ENCODE measurements at places on chromosomes 4 and X.

- DNase-seq, result no peak
Observed at GRCh38 chr4:13548059-13548983, 4.0 kb upstream of the NKX3-2 start.

GRCh38 chr4:95044324-95044837 is 286.6 kb downstream of the BMPR1B start:
- DNase-seq, result no peak

- DNase-seq, result peak; percentile 70
Observed at GRCh38 chr4:1723131-1723801, 1.9 kb downstream of the TACC3 start.

DNA sequence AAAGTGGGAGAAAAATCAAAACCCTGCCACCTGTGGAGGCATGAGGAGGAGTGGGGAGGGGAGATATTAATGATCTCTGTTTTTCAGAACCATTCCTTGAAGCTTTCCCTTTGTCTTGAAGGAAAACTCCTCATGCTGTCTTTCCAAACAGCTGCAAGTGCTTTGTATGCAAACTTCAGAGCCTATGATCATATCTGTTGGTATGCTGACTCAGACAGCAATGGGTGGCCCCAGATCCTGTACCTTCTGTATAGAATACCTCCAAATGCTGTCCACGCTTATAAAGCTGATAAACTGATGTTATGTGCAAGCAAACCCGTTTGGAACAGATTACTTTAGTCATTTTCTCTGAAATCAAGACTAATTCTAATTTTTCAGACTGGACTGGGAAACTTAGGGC is 31.9 kb downstream of the BMP15 start:
- DNase-seq, result no peak

DNA sequence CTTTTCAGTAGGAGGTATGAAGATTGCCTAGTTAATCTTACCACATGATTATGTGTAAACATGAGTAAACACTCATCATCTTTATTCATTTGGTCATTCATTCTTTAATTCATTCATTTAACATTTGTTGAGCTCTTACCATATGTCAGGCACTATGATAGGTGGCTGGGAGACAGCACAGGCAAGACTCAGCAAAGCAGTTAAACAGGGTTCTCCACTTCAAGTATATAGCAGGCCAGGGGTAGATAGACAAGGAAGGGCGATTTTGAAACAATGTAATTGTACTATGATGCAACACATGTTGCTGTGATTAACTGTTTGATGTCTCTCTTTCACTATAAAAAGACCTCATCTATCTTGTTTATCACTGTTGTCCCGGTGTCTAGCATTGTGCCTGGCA is 84.3 kb upstream of the GPR101 start:
- no peak for DNase-seq

- DNase-seq, result no peak
Observed at GRCh38 chr4:94032754-94033153, 174.9 kb upstream of the SMARCAD1 start.

DNA sequence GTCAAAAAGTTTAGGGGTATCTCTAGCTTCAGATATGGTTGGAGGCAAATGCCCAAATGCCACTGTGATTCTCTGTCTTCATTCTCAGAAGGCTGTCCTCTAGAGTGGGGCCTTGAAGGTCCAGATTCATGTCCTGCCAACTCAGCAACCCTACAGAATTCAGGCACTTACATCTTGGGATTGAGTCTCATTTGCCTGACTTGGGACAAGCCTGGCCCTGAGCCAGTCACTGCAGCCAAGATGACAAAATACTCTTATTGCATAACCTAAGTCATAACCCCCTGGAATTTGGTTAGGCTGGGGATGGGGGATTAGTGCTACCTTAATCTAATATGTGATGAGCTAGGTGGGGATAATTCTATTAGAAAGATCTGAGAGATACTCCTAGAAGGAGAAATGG is 100.5 kb downstream of the AREG start:
- DNase-seq, result no peak

DNA sequence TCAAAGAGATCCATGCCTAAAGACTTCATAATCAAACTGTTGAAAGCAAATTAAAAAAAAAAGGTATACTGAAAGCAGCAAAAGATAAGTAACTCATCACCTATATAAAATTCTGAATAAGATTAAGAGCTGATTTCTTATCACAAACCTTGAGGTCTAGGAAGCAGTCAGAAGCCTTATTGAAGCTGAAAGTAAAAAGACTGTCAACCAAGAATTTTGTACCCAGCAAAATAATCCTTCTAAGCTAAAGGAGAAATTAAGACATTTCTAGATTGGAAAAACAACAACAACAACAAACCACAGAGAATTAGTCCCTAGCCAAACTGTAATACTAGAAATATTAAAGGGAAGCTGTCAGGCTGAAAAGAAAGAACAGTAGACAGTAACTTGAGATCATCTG is 622.9 kb downstream of the PCDH7 start:
- no peak for DNase-seq

GRCh38 chr4:108337923-108338322 is 169.2 kb upstream of the LEF1 start:
- no peak for DNase-seq

DNA sequence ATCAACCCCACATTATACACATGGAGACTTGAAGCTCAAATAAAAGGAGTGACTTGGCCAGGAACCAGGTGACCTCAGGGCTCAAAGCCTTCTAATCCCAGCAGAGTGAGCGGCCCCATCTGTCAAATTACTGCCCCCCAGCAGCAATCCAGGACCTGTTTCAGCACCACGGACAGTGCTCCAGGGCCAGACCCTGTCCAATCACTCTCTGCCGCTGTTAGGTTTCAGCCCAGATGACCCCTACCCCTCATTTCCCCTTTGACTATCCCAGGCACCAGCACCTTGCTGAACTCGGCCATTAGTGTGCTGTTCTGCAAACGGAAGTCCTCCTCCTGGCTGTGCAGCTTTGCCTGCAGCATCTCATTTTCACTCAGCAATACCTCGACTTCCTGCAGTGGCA is 5.1 kb downstream of the GRIPAP1 start:
- DNase-seq, result no peak

DNA sequence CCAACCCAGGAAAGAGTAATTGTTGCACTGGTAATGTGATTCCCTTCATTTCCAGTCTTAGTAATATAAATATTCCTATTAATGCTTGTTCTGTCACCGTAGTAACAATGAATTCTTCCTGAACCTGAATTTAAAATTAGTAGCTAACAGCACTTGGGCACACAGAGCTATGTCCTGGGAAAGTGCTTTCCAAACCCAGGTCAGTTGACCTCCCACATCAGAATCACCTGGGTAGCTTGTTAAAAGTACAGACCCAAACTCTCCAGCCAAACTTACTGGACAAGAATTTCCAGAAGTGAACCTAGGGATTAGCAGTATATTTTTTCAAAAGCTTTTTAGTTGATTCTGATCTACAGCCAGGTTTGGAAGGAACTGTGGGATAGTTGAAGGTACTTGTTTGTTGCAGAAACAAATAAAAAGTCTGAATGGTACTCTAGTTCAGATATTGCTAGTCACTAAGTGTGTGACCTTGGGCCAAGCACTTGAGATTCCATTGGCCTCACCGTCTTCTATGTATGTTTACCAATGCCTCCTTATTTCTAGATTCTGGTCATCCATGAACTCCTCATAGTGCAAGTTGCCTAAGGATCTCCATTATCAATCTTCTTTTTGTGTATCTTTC is 192.9 kb upstream of the CNKSR2 start:
- no peak for DNase-seq

DNA sequence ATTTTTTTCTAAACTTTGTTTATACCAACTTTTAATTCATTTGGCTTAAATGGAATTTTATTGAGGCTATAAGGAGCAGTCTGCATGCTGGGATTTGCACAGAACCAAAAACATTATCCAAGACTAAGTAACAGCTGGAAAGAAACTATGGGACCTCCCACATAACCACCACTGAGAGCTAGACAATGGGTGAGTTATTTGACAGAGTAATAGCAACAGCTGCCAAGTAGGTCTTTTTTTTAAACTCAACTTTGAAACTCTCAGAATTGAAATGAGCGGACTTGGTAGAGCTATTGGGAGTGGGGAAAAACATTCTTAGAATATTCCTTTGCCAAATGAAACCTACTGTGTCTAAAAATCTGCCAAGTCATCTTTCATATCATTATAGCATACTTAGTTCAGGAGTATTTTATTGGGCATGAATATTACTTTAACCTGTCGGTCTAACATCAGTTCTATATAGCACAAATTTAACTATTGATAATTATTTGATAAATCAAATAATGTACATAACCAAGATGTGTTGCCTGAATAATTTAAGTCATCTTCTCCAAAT is 1428.0 kb downstream of the PCDH7 start:
- no peak for DNase-seq

GRCh38 chr4:132998585-132999230 is 150.4 kb upstream of the PCDH10 start:
- no peak for DNase-seq

DNA sequence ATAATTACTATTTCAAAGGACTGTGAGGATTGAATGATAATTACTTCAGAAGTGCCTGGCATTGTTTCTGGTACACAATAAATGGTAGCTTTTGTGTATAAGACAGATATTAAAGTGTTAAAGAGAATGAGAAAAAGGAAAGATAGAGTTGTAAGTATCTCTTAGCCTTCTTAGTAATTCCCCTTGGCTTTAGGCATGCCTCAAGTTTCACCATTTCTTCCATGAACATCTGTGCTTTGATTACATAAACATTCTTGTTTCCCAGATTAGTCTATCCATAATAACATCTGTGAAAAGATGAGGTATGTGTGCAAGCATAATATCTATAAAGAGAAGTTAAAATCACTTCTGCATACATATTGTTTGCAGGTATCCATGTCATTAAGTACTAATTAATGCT is 230.9 kb upstream of the TEX13A start:
- no peak for DNase-seq

DNA sequence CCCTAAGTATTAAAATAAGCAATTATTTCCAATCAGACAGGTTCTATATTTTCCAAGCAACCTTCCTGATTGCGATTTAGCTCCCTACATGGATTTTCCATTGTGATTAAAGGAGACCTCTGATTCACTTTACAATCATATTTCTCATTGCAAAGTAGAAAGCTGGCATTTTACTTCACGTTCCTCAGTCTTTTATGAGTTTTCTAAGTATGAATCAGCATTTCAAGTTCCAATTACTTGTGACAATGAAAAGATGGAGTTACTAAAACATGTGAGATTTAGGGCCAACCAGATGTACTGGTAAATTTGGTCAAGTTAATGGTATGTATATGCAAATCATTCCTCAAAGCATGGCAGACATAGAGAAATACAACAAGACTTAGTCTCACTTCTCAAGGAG is 206.2 kb downstream of the KCNIP4 start:
- no peak for DNase-seq

GRCh38 chr4:139024686-139025085 is 9.1 kb downstream of the NOCT start:
- DNase-seq, result no peak

GRCh38 chrX:776061-776460 is 145.5 kb downstream of the SHOX start:
- DNase-seq, result no peak

- DNase-seq, result no peak
Observed at GRCh38 chr4:38292529-38292928, 332.3 kb downstream of the PTTG2 start.

- DNase-seq, result no peak
Observed at GRCh38 chrX:20951016-20951810, 423.0 kb upstream of the CNKSR2 start.

DNA sequence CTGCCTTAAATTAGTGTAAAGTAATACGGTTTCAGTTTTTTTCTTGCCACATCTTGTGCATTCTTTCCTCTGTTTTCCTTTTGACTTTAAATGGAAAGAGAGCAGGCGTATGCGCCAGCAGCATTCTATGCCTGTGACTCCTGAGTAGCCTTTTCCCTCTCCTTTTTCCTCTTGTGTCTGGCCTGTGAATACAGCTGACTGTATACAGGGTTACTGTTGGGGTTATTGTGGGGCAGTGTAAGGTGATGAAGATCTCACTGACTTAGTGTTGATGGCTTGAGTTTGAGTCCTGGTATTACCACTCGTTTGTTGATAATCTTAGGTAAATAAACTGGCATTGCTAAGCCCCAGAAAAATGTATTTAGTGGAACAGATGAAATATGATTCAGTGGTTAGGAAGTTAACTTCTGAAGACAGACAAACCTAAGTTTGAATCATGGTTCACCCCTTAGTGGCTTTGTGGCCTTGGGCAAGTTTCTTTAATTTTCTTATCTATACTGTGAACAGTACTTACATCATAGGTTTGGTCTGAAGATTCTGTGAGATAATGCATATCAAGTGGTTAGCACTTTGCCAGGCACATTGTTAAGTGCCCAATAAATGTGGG is 105.1 kb downstream of the FNIP2 start:
- no peak for DNase-seq

DNA sequence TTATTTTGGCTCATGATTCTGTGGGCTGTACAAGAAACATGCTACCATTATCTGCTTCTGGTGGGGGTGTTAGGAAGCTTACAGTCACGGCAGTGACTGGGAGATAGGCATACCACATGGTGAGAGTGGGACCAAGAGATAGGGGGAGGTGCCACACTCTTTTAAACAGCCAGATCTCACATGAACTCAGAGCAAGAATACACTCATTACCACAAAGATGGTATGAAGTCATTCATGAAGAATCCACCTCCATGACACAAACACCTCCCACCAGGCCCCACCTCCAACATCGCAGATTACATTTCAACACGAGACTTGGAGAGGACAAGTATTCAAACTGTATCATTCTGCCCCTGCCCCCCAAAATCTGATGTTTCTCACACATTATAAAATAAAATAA is 2396.7 kb downstream of the PCDH7 start:
- DNase-seq, result no peak

GRCh38 chr4:11415409-11416070 is 13.2 kb downstream of the HS3ST1 start:
- DNase-seq, result no peak

DNA sequence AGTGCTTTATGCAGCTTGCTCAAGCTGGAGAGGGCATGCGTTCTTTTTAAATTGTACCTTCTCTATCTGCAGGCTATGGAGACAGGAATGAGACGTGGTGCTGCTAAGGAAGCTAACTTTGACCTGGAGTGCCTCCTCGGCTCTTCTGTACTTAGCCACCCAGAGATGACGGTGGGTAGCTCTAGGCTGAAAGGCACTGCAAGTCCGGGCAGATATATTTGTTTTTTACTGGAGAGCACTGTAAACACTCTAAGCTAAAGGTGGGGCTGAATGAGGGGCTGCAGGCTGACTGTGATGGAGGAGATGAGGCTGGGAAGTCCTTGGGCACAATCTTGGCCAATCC is 12.1 kb downstream of the ELF4 start:
- no peak for DNase-seq

GRCh38 chr4:86870442-86871069 is 21.4 kb upstream of the SLC10A6 start:
- no peak for DNase-seq

- no peak for DNase-seq
Observed at GRCh38 chr4:151052785-151053184, 37.7 kb upstream of the LRBA start.

DNA sequence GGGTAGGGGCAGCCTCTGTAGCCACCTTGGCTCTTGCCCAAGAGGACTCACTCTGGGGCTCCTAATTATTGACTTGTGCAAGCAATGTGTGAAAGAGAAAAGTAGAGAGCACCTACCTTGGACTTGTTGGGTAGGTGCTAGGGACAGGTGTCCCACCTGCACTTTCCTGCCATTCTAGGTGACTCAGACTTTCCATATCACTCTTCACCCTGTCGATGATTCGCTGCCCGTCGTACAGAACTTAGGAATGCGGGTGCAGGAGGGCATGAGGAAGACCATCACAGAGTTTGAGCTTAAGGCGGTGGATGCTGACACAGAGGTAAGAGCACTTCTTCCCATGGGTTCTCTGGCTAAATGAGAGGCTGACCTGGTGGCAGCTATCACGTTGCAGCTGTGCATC is 87.3 kb upstream of the ANXA3 start:
- DNase-seq, result no peak

- DNase-seq, result no peak
Observed at GRCh38 chr4:131159261-131159660, 1989.8 kb upstream of the PCDH10 start.

All from CD4-positive, alpha-beta T cell treated with Interleukin-4 for 1 hour (primary cell).